ENCODE measurements at places on chromosomes 5 and 9.

DNA sequence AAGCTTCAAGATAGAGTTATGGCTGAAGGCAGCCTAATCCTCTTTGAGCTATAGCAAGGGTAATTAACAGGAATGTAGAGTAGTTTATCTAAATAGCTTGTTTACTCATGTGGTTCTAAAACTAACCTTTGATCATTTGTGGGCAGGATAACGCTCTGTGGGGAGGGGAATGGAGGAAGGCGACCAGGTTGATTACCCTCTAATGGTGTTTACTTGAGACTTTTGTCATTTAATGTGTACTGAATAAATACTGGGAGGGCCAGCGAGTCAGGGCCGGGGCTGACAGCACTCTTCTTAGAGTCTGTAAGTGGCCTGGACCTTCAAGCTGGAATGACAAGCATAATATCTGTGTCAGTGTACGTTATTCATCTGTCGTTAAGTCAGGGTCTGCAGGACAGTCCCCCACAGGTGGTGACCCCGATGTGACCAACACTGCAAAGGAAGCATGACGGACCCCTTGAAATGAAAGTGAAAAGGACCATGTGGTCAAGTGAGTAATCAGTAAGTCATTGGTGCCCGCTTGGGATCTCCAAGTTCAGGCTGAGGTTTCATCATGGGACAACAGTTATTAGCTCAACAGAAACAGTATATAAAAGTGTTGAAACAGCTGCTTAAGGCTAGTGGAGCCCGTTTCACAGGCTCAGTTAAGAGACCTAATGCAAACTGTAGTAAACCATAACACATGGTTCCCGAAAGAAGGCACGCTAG is 162.6 kb downstream of the CPLANE1 start:
- no peak for DNase-seq

DNA sequence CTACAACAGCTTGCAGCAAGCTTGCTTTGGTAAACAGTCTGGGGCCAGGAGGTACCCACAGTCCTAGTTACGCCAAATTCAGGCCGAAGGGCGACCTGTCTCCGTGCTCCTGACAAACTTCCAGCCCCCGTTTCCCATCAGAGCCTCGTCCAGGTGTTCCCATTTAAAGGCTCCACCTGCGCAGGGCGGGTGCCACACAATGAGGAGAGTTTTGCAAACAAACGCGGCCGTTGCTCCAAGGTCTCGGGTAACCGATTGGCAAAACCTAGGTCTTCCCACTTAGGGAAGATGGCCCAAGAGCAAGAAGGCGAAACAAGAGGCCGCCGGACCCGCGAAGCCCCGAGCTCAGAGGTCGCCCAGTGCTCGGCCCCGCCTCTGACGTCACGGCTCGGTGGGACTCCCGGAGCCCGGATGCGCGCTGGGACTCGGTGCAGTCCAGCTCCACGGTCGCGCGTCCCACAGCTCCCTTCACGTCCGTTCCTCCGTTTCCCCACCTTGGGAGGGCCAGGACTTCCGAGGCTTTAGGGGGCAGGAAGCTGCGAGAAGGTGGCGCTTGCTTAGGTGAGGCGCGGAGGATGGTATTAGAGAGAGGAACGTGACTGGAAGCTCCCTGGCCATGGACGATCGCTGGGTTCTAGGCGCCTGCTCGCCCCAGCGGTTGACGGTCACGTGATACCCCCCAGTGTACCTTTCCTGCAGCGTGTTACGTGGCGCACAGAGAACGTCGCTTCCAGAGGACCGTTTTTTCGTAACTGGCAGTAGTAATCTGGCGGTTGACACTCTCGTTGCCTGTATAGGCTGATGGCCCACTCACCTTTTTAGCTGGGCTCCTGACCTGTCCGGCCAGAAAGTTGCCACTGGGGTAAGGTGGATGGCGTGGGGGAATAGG is 41.8 kb upstream of the KDM4C start:
- peak; percentile 71 for DNase-seq

GRCh38 chr5:218457-219291 is 554 bp downstream of the SDHA start:
- DNase-seq: peak; percentile 15

DNA sequence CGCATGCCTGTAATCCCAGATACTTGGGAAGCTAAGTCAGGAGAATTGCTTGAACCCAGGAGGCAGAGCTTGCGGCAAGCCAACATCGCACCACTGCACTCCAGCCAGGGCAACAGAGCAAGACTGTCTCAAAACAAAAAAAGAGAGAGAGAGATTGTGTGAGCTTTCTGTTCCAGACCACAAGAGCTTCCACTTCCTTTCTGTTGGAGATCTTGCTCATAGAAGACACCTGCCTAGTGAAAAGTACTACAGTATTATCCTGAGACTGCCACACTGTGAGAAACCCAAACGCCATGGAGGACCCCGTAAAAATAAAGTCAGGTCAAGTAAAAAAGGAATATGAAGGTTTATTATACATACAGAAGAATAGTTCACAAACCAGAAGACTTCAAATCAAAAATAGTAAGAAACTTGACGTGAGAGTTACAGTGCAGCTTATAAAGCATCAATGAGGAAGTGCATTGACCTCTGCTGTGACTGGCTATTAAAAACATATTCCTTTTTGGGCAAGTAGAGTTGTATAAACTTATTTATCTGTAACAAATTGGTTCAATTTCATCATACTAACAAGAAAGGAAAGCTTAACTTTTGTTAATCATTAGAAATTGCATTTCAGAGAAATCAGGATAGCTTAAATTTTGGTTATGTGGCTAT is 4.3 kb upstream of the EMB start:
- DNase-seq: no peak

DNA sequence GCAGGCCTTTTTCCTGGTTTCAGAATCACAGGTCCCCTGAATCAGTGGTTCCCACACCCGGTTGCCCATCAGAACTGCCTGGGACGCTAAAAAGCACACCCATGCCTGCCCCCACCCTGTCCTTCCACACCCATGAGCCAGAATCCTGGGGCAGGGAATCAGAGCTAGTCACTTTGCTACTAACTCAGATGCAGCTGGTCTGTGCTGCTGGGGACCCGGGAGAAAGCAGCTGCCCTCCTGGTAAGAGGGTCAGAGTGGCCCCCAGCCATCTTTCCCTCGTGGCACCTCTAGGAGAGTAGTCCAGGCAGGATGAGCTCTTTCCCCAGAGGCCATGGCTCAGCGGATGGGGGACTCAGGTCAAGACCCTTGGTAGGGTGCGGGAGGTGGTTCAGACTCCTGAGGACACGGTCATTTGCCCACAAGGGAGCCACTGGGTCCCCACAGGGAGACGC is 11.3 kb upstream of the NUP214 start:
- no peak for DNase-seq

GRCh38 chr5:69414885-69415583 is at the start of gene MARVELD2:
Gene MARVELD2, plus strand, starts transcription at chr5:69415116. Its CDS starts 4,270 bp downstream, at chr5:69419386.
- DNase-seq: peak; percentile 97

GRCh38 chr5:164500856-164501255 is 995.4 kb downstream of the MAT2B start:
- no peak for DNase-seq

- DNase-seq: no peak
These were observed 35.1 kb downstream of the LPAR1 start for GRCh38 chr9:111003182-111003581.

DNA sequence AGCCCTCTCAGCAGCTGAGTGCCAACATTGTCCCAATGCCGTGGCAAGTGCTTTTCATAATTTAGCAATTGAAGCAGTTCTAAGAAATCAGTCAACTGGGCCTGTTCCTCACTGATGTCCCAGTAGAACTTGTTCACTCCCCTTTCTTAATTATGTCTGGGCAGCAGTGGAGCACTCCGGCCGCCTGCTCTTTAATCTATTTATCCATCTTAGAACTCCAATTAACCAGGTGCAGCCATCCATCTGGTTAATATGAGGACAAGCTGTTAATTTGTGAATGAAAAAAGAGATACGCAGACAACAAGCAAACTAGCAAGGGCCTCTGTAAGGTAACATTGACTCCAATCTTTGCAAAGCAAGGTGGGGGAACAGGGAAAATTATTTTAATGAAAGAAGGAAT is 39.4 kb downstream of the MAT2B start:
- no peak for DNase-seq

GRCh38 chr5:174717826-174718455 is 6.4 kb upstream of the MSX2 start:
- no peak for DNase-seq

GRCh38 chr9:98998441-98999151 is 54.9 kb downstream of the COL15A1 start:
- DNase-seq: peak; percentile 43

DNA sequence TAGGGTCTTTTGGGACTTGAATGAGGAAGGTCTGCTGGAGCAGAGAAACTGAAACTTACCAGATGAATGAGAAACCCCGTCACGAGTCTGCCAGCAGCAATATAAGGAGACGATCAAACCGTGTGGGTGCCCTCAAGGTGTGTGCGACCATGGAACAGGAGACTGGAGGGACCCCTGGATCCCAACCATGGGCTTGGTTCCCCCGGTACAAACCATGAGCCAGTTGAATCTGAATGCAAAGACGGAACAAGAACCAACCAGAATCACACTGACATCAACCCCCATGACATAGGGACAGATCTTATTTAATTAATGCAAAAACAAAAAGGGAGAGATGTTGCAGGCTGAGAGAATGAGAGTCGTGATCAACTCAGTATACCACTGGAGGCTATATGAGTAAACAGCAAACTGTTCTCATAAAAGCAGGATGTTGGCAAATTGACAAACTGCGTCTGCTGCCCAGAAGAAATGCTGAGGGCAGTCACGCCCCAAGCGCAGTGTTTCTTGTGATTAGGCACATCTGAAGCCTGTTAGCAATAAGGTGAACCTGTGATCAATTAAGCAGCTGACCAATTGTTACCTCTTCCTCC is 475.5 kb upstream of the ACO1 start:
- DNase-seq: no peak

- no peak for DNase-seq
These were observed 394.8 kb downstream of the CSNK1G3 start for GRCh38 chr5:123906698-123907295.

DNA sequence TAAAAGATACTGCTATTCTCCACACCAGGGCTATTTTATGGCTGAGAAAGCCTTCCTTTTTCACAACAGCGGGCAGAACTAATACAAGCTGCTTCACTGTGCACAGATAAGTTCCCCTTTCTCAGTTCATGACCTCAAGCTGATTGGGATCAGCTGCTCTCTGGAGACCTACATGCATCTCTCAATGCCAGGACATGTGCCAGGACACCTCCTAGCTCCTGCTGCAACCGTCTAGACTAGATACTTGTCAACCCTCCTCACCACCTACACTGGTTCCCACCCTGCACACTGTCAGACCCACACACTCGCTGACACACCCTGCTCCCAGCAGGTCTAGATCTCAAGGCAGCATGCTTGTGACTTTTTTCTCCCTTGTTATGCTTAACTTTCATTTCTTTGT is 39.8 kb downstream of the STARD4 start:
- no peak for DNase-seq

DNA sequence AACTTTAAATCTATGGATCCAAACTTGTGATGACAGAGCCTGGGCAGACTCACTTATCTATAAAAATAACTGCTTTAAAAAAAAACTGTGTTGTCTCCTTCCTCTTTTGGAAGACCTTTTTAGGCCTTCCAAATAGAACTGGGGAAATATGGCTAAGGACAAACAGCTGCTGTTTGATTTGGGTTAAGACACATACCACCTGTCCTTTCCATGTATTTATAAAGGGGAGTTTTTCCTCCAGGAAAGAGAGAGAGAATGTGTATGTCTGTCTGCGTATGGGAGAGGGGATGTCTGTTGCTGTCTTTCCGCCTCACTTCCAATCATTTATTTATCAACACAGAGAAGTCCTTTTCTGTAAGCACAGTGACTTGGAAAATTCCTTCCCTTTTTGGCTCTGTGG is 2.8 kb downstream of the ARHGEF37 start:
- no peak for DNase-seq

DNA sequence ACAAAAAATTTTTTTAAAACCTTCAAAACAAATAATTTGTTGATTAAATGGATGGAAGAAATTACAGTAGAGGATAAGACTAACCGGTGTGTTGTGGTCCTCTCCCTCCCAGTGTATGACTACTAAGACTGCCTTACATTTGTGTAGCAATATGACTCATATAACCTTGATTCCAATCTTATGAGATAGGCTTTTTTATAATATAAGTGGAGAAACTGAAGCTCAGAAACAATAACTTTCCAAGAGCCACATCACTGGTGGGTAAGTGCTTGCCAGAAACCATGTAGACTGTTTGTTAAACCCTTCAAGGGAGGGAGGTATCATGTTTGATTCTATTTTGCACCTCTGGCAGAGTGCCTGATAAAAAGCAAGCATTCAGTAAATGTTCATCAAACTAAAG is 47.5 kb downstream of the NLN start:
- DNase-seq: no peak

DNA sequence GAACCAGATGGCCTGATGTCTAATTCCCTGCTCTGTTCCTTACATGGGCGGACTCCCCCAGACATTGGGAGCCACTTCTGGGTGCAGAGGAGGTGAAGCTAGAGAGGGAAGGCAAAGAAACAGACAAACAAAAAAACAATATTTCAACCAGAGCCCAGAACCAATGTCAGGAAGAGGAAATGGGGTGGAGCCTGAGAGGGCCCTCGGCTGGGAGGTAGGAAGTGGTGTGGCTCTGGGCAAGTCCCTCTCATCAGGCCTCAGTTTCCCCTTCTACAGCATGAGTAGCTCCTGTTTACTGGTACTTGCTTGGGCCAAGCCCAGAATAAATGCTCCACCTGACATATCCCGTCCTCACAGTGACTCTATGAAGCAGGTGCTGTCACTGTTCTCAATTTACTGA is 11.1 kb downstream of the SH2D3C start:
- no peak for DNase-seq

DNA sequence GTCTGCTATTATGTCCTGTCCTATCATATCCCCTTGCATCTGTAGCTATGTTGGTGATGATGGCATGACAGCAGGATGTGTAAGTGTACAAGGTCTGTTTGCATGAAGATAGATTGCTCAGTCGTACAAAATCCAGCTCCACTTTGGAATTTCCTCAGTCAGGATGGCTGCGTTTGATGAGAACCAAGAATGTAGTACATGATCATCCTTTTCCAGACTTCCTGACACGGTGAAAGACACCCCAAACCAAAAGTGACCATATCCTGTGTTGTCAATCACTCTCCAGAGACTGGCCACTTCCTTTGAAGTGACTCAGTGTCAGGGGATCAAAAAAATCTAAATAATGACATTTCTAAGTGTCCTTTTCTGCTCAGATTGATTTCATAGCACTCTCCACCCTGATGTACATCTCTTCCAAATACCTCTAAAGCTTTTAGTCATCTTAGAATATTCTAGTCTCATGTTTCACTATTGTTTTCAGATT is 213.4 kb downstream of the PLK2 start:
- DNase-seq: no peak

- no peak for DNase-seq
These were observed 63.7 kb upstream of the CACNA1B start for GRCh38 chr9:137813651-137814415.

- DNase-seq: peak; percentile 33
These were observed 103.3 kb downstream of the SYK start for GRCh38 chr9:90904706-90905478.
